ENCODE measurements at places on chromosomes 11 and 22. TPM values are rescaled to one million over a fixed set of nuclear protein-coding genes. Genes with fewer than 3 reads are reported as not detected.

The OR52M1 gene
- not detected for total RNA-seq

GRCh38 chr22:35155403-35156025 is 89.6 kb downstream of the ISX start:
- no peak for DNase-seq

- DNase-seq, result peak; percentile 20
These were observed 15.2 kb downstream of the PIM3 start for GRCh38 chr22:49975543-49976389.

DNA sequence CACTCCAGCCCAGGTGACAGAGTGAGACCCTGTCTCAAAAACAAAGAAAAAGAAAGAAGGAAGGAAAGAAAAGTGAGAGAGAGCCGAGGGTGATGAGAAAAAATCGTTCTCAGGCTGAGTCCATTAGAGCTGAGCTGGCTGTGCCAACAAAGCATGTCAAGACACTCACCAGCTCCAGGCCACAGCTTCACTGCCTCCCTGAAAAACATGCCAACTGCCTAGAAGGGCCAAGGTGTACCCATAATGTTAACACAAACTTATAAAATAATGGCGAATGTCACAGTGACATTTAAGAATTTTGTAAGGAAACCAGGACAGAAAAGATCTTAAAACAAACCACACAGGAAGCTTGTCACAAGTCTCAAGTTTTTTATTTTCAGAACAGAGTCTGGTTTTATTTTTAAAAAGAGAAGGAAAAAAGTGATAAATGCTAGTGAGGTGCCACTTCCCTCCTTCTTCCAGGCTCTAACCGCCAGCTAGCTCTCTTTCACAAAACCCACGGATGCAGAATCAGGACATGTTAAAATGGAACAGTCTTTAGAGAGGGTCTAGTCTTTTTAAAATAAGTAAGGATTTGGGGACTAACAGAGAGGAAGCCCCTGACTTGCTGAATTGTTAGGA is 5.1 kb downstream of the TMEM121B start:
- DNase-seq, result no peak

DNA sequence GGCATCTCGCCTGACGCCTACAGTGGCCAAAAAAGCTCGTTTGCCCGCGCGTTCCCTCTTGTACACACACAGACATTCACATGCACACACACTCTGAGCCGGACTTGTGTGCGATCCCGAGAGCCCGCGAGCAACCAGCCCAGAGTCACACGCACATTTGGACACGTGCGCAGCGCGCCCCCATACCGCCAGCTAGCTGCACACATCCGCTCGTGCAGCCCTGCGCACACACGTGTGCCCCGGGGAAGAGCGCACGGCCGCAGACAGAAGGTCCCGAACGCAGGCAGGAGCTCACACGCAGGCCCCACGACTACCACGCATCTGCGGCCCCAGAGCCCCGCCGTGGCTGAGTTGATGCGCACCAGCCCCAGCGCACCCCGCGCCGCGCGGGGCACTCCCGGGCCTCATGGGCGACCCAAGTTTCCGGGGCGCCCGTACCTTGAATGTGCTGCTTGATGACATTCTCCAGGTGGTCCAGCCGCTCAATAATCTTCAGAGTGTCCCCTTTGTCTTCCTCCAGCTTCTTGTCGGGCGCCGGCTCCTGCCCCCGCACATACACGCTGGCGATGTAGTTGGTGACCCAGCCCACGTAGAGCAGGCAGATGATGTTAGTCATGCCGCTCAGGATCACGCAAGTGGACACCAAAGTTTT is 758 bp downstream of the GALNT18 start:
- no peak for DNase-seq

GRCh38 chr22:29824677-29825076 is 13.4 kb downstream of the ASCC2 start:
- DNase-seq, result no peak

DNA sequence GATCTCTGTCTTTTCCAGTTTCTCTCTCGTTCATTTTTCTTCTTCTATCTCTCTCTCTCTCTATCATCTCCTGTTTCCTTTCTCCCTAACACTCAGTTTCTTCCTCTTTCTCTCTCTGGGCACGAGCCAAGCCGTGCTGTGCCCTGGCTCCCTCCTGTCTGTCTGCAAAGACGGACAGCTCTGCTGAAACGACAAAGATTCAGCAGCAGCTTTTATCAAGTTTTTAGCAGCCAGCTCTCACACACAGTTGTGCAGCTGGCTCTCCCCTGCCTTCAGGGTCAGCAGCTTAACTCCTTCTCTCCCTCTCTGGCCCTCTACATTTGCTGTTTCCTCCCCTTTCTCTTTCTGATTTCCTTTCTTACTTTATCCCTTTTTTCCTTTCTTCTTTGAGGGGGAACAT is 352.0 kb upstream of the MPPED2 start:
- no peak for DNase-seq

- DNase-seq, result no peak
These were observed 491.2 kb upstream of the LRRC4C start for GRCh38 chr11:41950470-41951143.

- DNase-seq, result no peak
These were observed 13.1 kb upstream of the SLC16A8 start for GRCh38 chr22:38097058-38097457.

DNA sequence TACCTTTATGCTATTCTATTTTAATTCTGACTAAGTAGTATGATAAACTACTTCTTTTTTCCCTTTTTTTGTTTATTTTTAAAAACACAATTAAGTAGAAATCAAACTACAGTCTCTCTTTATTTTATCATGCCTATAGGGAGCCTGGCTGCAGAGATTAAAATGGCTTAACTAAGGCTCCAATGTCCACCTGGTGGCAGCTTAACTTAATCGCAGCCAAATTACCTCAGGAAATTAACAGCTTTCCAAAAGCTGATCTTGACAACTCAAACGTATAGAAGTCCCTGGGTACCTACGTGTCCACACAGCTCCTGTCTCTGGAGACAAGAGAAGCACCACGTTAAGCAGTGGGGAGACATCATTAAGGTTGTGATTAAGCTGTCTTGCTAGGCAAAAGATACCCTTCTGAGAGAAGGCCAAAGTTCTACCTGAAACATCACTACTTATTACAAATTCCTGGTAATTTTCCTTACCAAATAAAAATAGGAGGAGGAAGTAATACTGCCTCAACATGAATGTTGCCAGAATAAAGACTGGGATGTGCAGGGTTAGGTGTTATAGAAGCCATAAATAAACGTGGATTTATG is 63.2 kb upstream of the SNX19 start:
- DNase-seq, result no peak

DNA sequence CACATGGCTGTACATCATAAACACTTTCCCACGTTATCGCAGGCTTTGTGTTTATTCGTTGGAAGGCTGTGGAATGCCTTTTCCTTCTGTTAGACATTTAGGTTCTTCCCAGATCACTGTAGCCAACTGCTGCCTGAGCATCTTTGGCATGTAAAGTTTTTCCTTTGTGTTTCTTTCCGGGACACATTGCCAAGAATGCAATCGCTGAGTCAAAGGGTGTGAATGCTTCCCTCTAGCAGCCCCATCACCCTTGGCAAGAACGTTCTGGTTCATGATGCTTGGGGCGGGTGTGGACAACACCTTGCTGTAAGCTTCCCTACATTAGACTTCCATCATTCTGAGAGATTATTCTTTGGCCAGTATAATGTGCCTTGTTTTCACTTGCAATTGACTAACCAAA is 136.2 kb downstream of the OSBP2 start:
- DNase-seq, result no peak

DNA sequence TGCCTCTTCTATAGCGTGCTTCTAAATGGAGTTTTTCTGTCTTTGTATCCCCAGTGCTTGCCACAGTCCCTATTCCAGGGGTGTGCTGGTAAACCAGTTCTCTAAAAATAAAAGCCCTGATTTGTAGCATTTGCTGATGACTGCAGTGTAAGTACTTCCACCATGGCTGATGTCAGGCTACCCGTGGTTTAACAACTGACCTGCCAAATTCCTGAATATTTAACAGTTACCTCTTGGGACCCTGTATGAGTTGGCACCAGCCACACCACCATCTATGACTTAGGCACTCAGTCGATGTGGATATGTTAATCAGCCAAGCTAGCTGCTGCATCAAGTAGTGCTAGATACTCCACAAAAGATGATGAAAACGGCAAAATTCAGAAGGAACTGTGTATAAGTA is 94.0 kb upstream of the MTNR1B start:
- DNase-seq, result no peak
